ENCODE measurements at places on chromosomes 5 and 9.

GRCh38 chr9:92224177-92224576 is 69.3 kb downstream of the IARS1 start:
- DNase-seq, result no peak

GRCh38 chr9:7083192-7083591 is 325.4 kb downstream of the KDM4C start:
- DNase-seq, result no peak

DNA sequence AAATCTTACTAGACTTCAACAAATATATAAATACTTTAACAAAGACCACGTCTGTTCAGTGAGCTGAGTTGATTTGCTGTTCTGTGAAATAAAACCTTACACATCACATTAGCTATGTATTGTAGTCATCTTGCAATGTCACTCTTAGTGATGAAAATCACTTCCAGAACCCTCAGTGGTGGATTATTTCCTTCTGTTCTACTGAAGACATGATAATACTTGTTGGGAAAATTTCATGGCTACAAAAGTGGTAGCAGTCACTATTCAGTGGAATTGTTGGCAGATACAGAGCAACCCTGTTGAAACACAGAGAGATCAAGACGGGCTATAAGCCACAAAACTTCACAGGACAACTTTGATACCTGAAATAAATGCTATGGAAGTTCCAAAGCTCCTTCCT is 26.7 kb upstream of the FAM169A start:
- DNase-seq, result no peak

DNA sequence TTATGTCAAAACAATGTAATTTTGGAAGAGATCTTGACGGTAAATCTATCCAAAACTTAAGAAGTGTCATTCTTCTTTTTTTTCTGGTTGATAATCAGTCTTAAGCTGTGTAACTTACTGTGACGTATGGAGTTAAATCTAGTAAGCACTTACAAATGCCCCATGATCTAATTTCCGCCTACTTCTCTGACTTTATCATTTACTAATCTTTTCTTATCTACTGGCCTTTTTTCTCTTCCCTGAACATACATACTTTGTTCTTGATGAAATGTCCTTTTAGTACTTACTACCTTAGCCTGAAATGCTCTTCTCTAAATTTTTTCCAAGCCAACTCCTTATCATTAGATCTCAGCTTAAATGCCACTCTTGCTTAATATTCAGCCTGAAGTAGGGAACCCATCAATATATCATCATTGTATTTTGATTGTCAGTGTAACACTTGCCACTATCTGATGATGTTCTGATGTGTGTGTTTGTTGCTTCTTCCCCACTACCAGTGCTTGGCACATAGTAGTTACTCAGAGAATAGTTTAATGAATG is 27.6 kb downstream of the AP3S1 start:
- DNase-seq, result no peak

GRCh38 chr5:160089531-160089930 is 29.7 kb downstream of the PWWP2A start:
- DNase-seq, result no peak
